ENCODE measurements at places on chromosomes 13 and 19.

DNA sequence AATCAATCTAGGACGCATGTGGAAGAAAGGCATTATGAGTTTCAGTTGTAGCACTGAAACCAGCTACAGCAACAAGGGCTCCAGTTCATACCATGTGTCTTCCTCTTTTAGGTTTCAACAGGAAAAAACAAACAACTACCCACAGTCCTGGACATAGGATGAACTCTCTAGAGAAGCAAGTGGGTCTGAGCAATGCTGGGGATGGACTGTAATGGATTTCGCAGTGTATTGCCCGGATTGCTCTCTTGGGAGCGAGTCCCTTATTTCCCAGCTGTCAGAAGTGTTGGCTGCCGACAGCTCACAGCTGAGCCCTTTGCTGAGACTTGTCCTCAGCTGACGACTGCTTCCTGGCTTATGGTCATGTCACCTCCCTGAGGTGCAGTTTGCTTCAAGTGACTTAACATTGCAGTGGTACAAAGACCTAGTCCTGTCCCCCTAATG is 12.1 kb upstream of the MYCBP2 start:
- DNase-seq, result no peak

DNA sequence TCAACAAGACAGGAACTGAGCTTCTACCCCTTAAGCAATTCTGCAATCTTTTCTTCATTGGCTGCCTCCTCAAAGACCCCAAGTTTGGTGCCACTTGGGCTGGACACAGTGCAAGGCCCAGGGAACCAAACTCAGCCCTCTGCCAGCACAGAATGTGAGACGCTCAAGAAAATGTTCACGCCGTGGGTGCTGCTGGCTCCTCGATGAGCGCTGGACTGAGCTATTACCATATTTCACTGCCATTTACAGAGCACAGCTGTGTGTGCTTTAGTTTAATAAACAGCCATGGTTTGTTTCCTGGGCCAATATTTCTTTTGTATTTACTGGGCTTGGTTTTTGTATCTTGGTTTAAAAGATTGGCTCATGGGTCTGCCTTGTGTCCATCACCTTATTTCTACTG is 138.8 kb upstream of the VSTM2B start:
- DNase-seq, result no peak

- no peak for DNase-seq
These were observed 43.2 kb upstream of the GRTP1 start for GRCh38 chr13:113407103-113407530.

- no peak for DNase-seq
These were observed 16.6 kb upstream of the ZNF253 start for GRCh38 chr19:19849056-19849455.
